ENCODE measurements at places on chromosomes 2 and 18.

DNA sequence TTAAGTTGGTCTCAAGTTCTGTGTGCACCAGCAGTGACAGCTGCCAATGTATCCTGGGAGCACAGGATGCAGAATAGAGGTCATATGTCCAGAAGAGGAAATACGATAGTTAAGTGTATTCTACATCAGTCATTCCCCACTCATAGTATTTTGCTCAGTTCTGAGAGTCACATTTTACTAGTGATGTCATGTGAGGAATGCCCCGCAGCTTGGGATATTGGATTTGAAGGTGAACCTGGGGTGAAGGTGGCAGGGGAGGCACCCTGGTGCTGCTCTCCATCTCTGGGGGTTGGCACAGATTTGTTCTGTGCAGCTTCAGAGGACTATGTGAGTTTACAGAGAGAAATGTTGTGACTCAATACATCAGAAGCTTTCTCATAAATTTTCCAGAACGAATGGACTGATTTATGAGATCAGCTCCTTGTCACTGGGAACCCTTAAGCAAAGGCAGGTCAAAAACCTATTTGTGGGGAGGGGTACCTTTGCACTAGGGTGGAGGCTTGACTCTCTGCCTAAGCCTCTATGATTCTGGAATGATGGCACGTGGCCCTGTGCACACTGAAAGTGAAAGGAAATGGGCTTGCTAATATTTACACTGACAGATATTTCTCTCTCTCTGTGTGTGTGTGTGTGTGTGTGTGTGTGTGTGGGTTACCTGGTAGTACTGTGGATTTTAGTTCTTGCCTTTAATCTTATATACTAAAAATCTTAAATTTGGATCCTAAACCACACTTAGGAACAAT is 95.9 kb downstream of the NEB start:
- DNase-seq = peak; percentile 47

GRCh38 chr18:36297417-36298125 is at the start of gene FHOD3:
FHOD3 (plus strand) TSS chr18:36297713; CDS start chr18:36297836, 123 bp downstream.
- no peak for DNase-seq

GRCh38 chr2:15388406-15389325 is 172.5 kb downstream of the NBAS start:
- no peak for DNase-seq

- no peak for DNase-seq
These were observed 379.0 kb downstream of the IRS1 start for GRCh38 chr2:226420646-226421045.

GRCh38 chr2:16333681-16334080 is 332.0 kb downstream of the CYRIA start:
- no peak for DNase-seq

GRCh38 chr2:133606616-133607015 is 38.4 kb upstream of the NCKAP5 start:
- no peak for DNase-seq

GRCh38 chr18:66558773-66559172 is 45.1 kb downstream of the CDH19 start:
- DNase-seq = no peak

GRCh38 chr2:3492951-3493614 is 26.2 kb downstream of the ADI1 start:
- no peak for DNase-seq

DNA sequence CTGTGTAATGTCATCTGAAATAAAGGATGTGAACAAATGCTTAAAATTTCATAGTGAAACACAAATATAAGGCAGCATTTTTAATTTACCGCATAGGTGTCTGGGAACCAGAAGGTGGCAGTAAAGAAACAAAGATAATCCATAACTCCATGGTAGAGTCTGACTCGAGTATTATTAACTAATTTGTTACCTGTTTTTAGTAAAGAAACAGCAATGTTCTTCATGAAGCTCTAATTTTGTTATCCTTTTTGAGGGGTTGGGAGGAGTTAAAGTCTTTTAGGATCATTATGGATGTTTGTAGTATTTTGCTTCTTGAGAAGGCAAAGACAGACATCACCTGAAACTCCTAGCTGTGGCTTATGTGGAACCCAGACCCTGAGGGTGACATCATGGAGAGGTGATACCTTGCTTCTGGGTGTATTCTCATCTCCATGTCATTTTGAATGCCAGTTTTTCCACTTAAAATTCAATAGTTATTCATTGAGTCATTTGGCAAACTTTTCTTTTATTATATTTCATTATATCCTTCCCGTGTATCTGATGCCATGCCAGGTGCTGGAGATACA is 286.2 kb upstream of the EPAS1 start:
- DNase-seq = no peak

DNA sequence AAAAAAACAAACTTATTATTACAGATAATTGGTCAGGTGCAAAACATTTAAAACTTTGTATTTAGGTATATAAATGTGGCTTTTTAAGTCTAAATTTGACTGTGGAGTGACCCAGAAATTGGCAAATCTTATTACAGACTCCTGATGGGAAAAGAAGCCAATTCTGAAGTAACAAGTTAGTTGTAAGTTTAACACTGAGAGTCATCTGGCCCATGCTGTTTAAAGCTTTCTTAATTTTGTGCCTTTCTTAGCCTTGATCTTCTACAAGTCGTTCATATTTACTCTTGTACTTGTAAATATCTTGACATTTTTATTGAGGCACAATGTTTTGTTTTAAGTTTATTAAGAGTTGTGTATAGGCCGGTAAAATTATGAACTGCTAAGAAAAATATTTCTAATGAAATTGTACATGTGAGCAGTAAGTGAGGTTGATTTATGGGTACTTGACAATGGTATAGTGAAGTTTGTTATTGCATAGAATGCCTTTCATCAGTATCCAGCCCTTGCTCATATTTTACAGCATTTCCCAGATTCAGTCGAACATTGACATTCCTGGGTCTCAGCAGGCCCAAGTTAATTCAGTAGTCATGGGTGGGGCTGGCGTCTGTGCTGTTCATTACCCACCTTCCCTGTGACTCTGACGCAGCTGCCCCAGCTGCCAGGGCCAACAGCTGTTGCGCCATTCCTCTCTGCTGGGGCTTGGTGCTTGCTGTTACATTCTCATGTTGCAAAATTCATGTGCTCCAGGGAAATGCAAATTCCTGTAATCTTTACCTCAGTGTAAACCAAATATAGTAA is 121.4 kb downstream of the ZNF236 start:
- DNase-seq = no peak

DNA sequence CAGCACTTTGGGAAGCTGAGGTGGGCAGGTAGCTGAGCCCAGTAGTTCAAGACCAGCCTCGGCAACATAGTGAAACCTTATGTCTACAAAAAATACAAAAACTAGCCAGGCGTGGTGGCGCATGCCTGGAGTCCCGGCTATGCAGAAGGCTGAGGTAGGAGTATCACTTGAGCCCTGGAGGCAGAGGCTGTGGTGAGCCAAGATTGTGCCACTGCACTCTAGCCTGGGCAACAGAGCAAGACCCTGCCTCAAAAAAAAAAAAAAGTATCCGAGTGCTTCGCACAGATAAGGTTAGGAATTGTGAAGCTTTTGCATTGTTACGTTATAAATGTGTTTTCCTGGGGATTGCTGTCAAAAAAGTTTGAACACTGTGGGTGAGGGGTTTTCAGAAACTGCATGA is 4.1 kb downstream of the CTDSP1 start:
- DNase-seq = no peak

DNA sequence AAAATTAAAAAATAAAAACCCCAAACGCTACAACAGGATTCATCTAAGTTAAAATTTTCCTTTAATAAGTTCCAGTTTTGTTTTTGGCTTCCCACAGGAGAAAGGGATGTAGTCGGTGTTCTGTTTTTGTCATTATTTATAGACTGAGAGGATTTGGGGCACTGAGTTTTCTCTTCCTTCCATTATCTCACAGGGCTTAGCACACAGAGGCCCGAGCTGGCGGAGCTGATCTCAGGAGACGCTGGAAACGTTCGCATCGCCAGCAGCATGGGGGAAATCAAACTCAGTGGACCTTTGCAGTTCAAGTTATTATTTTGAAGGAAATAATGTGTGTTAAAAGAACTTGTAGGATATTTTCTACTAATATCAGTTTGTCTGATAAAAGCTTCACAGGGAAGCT is 669.7 kb upstream of the SALL3 start:
- no peak for DNase-seq

- peak; percentile 5 for DNase-seq
These were observed 12.7 kb downstream of the SALL3 start for GRCh38 chr18:78992041-78993011.

DNA sequence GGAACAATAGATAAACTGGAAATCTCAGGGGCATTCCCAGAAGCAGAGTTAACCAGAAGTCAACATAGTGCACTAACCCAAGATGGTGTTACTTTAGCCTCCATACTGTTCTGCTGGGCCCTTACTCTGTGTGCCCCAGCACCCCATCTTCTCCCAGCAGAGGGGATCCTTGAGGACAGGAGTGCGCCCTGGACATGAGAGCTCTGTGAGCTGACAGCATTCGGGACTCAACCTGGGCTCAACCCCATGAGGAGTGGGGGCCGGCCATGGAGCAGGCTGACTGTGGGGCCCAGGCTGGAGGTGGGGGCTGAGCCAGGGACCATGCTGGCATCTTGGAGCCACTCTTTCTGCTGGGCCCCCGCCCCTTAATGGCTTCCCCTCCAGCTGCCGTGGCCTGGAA is 156.3 kb upstream of the HS6ST1 start:
- no peak for DNase-seq

DNA sequence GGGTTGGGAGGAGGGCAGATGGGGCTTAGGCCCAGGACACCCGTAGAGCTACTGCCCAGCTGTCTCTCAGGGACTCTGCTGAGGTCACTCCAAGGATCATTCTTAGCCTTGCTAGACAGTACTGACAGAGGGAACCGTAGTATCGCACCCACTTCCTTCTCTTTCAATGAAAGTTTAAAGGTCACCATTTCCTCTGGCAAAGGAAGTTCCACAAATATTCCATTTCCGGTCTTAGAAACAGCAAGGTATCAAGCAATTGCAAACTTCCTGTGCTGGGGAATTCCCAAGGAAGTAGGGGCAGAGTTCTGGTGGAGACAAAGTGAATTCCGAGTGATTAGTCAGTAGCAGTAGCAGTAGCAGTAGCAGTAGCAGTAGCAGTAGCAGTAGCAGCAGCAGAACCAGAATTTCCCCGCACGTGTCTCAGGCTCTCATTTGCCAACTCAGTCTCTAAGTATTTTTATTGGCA is 24.7 kb downstream of the IL1B start:
- DNase-seq = no peak

DNA sequence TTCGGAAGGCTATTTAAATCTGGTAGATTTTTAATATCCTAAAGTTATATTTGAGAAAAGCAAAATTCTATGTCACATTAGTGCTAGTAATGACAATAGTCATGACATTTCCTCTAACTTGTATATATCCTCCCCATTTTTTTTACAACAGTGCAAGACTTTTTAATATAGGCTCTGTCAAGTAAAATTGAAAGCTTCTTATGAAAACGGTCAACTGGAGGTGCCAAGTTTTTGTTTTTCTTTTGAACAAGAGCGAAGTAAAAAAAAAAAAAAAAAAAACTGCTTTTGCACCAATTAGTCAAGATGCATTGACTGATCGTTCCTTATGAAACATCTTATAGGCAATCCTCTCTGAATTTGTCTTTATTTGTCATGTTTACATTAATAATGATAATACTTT is 389.3 kb downstream of the STK39 start:
- no peak for DNase-seq

- DNase-seq = no peak
These were observed 73.5 kb upstream of the SERTAD2 start for GRCh38 chr2:64727013-64727767.

- no peak for DNase-seq
These were observed 178.0 kb upstream of the FN1 start for GRCh38 chr2:215613888-215614287.
